ENCODE measurements at places on chromosomes 16 and 17.

GRCh38 chr17:2580151-2580550 is 13.3 kb upstream of the PAFAH1B1 start:
- DNase-seq: no peak

GRCh38 chr16:85377388-85378144 is 235.6 kb upstream of the GSE1 start:
- DNase-seq: no peak

GRCh38 chr17:74230896-74231295 is 17.5 kb downstream of the TTYH2 start:
- no peak for DNase-seq

GRCh38 chr17:30840771-30841170 is 9.0 kb downstream of the ATAD5 start:
- DNase-seq: no peak

DNA sequence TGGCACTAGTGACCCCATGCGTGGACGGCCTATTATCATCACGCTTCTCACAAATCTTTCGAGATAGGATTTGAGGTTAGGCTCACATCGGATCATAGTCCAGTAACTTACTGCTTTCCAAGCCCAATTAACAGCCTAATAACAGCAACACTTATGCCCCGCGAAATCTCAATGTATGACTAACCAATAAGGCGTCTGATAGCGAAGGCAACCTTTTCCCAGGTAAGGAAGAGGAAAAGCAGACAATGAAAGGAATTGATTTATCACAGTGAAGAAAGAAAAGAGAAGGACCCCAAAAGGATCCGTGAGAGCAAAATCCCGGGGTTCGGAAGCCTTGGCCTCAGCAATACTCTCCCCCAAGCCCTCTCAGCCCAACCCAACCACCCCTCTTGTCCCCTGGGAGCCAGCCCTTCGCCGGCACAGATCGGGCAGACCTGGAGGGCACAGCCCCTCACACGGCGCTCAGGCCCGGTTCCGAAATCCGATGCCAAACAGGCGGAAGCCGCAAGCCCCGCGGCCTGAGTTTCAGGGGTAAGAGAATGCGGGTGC is 534 bp downstream of the GPATCH8 start:
- no peak for DNase-seq

DNA sequence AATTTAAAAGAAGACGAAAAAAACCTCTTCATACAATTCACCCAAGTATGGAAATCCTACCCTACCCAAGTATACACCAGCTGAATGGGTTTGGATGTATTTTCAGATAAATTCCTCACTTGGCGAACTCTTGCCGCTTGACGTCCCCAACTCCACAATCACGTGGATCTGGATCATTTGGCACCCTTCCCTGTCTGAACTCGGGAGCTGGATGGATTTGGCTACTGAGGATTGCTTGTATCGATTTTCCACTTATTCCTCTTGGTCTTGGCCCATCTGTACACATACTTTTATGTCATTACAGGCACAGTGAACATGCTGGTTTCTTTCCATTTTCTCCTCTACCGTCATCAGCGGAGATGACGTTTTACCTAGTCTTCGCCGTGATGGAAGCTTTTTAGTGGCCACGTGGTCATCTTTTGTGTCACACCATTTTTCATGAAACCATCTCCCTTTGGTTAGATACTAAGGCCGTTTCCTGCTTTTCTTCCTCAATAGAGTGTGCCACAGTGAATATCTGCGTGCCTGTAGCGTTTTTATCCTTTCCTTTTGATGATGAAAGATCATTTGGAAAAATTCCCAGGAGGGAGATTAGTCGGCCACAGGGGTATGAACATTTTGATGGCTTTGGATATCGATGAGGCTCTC is 47.1 kb downstream of the CMIP start:
- no peak for DNase-seq

DNA sequence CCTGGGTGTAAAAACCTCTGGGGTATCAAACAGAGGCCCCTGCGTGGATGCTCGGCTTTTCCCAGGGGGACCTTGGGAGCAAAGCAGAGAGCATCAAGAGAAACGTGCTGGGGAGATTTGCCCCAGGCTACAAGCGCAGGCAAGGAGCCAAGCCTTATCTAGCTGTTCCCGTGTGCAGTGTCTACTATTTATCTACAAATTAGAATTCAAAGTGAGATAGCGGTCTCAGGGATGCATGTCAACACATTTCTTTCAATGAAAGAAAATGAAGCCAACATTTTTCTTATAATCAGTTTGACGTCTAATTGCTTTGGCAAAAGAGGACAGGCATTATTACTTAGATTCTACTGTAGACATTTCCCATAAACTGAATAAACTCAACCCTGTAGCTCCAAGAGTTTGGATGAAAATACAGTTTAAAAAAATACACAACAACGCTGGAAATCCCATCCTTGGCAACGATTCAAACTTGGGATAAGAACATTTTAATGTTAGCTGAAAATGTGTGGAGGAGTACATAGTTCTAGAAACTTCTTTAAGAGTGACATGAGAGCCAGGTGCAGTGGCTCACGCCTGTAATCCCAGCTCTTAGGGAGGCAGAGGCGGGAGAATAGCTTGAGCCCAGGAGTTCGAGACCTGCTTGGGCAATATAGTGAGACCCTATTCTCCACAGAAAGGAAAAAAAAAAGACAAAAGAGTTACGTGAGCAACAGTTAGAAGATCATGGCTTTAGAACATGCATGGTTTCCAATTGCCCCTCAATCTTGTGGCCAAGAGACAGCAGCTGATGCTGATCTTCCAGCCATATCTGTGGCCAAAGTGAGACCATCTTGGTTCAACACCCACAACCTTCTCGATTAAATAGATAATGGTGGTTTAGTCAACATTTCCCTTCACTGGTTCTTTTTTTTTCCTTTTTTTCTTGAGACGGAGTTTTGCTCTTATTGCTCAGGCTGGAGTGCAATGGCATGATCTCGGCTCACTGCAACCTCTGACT is 7.2 kb downstream of the SPNS3 start:
- no peak for DNase-seq

DNA sequence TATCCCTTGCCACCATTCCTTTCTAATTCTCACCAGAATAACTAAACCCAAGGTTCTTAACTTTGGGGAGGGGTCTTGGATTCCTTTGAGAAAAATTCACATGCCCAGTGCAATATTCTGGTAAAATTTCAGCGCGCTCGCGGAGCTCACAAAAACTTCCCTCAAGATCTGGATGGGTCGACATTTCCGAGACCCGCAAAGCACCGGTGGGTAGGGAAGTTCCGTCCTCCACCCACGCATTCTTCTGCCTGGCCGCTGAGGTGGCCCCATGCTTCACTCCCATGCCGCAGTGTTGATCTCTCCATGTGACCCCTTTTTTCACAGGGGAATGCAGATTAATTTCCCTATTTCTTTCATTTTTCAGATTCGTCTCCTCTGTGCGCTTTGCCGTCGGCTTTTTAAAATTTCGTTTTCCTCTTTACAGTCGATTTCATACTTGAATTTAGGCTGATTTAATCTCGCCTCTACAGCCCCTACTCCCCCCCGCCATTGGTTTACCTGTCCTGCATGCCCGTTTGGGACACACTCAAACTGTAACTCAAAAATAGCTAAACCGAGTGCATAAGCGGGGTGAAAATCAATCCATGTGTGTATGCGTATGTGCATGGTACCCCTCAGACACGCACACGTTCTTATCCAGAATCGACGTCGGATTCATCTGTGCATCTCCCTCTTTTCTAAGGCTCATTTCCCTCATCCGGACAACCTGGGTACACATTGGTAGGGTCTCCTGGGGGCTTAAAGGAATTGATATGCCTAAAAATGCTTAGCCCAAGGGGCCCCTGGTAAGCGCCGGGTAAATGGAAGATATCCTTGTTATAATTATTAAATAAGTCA is 1.4 kb upstream of the SP6 start:
- DNase-seq: no peak

DNA sequence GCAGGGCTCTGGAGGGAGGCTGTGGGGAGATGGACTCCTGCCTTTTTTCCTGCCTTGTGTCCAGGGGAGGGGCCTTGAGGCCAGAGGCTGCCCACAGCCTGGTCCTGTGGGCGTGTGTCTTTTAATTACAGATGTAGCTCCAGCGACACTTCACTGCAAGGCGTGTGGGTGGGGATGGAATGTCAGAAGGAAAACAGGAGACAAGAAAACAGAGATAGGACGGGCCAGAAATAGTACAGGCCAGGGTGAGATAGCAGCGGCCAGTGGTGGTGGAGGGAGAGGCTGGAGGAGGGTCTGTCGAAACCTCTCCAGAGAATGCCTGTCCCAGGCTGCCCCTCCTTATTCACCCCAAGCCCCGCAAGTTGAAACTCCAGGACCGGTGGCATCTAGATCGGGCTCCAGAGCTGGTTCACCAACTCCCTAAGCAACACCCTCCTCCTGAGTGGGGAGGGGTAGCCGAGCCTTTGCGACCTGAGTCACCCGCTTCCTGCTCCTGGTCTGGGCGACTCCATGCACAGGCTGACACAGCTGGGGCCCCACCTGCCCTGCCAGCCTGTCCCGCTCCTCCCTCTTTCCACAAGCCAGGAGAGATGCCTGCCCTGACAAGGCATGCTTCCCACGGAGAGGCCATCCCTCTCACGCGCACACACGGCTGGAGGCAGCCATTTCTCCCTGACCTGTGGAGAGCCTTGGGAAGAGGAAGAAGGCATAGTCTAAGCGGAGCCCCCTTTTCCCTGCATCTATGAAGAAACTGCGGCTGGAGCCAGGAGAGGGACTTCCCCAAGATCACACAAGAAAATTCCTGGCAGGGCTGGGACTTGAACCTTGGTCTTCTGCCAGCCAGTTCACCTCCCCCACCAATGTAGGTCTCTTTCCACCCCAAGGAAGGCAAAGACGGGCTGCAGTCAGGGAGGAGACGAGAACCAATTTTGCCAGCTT is 6.6 kb upstream of the JUP start:
- no peak for DNase-seq

DNA sequence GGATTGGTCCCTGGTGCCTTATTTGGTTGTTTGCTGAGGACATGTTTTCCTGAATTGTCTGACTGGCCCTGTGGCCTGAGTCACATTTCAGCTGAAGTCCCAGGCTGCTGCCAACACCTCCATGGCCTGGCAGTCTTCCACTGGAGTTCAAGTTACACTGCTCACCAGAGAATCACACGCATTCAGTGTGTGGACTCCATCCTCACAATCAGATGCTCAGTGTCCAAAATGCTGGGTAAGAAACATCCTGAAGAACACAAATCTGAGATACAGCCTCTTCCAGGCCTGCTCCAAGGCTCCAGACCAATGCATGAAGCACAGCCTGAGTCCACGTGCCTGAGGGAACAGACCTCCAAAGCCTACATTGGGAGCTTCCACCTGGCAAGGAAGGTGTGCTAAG is 19.2 kb downstream of the CD300LB start:
- DNase-seq: no peak

- DNase-seq: no peak
Measured at GRCh38 chr16:27977966-27978365, 85.5 kb downstream of the GSG1L start.

GRCh38 chr16:20944861-20945574 is 44.4 kb downstream of the LYRM1 start:
- DNase-seq: peak; percentile 58

DNA sequence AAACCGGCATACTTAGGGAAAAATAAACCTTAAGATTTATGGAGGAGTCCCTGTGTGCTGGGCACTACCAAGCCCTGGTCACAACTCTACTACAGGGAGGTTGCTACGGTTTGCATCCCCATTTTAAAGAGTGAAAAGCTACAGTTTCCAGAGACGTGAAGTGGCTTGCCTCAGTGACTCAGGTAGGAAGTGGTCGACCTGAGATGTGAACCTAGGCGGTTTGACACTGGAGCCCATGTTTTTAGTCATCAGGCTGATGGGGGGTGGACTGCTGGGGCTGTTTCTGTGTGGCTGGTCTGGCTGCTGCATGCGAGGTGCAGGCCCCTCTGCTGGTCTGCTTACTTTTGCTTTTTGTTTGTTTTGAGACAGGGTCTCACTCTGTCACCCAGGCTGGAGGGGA is 6.6 kb downstream of the COX6A2 start:
- DNase-seq: peak; percentile 85

GRCh38 chr17:40097931-40098845 is 2.2 kb downstream of the NR1D1 start:
- DNase-seq: no peak

DNA sequence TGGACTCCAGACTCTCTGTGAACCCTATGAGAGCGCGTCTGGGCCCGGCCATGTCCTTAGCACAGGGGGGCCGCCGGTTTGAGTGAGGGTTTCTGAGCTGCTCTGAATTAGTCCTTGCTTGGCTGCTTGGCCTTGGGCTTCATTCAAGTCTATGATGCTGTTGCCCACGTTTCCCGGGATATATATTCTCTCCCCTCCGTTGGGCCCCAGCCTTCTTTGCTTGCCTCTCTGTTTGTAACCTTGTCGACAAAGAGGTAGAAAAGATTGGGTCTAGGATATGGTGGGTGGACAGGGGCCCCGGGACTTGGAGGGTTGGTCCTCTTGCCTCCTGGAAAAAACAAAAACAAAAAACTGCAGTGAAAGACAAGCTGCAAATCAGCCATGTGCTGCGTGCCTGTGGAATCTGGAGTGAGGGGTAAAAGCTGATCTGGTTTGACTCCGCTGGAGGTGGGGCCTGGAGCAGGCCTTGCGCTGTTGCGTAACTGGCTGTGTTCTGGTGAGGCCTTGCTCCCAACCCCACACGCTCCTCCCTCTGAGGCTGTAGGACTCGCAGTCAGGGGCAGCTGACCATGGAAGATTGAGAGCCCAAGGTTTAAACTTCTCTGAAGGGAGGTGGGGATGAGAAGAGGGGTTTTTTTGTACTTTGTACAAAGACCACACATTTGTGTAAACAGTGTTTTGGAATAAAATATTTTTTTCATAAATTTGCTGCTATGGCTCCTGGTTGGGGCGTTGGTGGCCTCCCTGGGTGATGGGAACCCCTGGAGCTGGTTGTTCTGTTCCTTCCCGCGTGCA is 23.1 kb downstream of the STAT5A start:
- peak; percentile 33 for DNase-seq

DNA sequence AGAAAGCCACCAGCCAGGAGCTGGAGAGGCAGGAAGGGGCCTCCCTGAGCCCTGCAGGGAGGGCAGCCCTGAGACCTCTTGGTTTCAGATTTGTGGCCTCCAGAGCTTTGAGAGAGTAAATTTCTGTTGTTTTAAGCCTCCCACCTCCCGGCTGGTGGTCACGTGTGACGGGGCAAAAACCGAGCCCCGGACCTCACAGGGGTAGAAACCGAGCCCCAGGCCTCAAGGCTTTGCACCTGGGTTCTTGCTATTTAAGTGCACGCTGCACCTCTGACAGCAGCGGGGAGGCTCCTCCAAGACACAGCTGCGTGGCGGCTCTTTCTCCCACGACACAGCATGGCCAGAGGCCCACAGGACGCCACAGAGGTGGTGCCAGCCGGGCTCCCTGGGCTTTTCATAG is 17.4 kb upstream of the ZC3H18 start:
- DNase-seq: no peak

DNA sequence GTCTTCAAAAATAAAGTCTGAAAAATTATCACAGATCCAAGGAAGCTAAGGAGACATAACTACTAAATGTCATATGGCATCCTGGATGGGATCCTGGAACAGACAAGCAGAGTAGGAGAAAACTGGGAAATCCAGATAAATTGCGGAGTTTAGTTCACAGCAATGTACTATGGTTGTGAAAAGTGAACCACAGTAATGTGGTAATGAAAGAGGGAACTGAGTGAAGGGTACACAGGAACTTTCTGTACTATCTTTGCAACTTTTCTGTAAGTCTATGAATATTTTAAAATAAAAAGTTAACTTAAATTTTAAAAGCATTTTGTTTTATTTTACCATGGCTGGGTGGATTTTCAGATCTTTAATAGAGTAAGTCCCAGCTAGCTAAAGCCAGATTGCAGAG is 16.3 kb downstream of the SLFN12L start:
- DNase-seq: no peak

GRCh38 chr16:69838489-69838888 is 76.4 kb downstream of the WWP2 start:
- no peak for DNase-seq

GRCh38 chr17:38595892-38596291 is 9.9 kb downstream of the SRCIN1 start:
- no peak for DNase-seq

- DNase-seq: no peak
Measured at GRCh38 chr16:19994466-19995170, 79.1 kb downstream of the GPR139 start.
